LNCaP clone FGC (cell line): ENCODE measurements at places on chromosomes 6 and 20.

DNA sequence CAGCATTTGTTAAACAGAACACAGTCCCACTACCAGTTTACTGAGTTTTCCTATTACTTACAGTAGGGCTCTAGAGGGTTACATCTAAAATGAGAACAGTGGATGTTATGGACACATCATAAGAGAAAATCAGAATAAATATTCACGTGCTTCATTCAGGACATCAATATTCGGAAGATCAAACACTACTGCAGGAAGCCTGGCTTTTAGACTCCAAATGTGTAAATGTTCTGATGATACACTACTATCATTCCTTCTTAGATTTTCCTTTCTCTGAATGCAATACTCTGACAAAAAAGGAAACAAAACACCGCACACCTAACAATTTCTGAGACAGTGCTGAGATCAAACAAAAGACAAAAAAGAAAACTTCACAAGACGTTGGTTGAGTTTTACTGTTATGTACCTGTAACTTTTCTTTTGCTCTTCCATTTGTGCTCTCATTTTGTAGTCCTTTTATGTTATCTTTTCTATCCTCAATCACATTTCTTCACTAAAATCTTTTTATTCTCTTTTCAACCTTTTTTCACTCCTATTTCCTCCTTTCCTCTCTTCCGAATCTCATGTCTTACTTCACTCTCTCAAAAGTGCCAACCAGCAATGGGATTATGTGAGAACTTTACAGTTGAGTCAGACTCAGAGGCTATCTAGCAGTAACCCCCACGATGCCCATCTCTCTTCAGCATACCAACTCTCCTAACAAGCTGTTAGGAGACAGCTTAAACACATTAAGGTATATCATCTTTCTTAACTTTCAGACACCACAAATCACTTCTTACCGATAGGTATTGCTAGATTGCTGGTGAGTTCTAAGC, 1.7 kb downstream of the FAM184A start:
- DNase-seq, result no peak

DNA sequence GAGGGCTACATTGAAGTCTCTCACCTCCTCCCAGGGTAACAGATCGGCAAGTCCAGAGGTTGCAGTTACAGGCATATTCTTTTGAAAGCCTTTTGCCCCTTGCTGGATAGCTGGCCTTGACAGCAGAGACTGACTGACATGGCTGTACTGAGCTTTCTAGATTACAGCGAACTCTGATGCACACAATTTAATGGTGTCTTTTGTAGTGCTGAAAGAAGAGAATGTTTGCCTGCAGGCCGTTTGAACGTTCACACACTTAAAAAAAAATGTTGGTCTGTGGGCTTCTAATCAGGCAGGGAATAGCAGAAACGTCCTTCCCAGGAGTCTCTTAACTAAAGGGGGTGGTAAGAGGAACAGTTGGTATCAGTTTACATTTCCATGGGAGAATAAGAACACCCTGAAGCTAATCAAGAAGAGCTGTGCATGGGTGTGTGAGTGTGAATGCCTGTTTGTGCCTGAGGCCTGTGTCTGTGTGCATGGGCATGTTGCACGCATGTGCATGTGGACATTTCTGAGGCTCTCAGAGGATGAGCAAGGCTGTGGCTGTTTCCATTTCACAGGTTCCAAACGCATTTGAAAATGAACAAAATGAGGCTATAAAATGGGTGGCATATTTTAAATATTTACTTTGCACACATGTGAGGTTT, 213.9 kb upstream of the SSTR4 start:
- DNase-seq, result no peak

GRCh38 chr6:68087399-68088133, 547.5 kb upstream of the ADGRB3 start:
- no peak for DNase-seq

DNA sequence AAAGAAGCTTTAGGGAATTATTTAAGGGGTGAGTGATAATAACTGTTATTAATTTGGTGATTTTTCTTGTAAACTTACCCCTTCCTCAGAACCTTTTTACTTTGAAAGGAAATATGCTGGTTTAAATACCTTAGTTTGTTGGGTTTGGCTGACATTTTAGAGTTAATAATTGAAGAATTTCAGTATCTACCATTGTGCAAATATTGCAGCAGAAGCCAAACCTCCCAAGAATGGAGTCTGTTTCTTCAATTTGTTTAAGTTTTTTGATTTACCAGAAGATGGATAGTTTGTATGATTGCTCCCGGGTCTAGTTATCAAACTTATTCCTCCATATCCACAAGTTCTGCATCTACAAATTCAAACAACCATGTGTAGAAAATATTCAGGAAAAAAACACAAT, 77.1 kb downstream of the ATRN start:
- no peak for DNase-seq

DNA sequence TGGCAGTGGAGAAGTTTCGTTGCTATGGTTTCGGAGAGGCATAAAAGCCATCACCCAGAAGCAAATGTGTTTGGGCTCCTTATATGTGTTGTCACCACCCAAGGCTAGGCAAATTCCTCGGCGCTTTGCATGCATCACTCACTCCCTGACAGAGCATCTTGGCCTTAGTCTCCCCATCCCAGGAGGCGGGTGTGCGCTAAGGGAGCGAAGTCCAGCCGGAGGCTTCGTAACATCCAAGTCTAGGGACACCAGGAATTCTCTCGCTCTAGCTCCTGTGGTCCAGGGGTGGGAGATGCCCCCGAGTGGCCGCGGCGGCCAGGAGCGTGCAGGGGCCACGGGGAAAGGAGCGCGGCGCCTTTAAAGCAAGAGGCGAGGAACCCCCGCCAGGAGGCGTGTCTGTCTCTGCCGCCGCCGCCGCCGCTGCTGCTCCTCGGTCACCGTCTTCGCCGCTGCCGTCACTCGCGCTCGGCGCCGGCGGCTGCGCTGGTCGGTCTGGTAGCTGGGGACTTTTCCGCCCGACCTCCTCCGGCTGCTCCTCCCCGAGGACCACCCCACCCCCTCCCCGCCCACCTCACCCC, at the start of gene GRIK2:
Gene GRIK2 (plus strand): TSS at position 458 of the 578 bp plus-strand sequence.
- no peak for DNase-seq

DNA sequence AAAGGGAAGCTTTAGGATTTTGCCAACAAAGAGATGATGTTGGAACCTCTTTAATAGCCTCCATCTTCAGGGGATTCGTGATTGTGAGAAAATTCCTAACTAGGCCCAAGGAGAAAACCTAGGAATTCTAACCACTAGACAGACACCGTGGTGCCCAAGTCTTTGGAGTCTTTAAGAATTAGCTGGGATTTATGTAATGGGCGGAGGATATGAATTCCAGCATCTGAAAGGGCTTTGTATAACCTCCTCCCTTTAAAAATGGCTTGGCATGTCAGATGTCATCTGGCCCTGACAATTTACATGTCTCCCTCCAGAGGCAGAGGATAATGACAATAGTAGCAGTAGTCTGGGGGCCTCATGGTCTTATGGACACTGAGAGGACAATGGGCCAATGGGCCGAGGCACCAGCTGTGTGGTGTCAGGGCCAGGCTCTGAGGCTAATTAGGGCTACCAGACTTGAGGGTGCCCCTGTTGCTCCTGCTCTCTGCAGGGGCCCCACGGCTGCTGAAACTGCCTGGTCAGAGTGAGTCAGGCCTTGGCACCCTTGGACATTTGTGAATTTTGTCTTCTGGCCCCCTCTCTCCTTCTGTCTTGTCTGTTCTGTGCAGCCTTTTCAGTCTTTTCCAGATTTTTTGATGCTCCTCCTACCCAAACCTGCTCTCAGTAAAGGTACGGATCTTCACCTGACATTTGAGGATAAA, 113.9 kb downstream of the EDN1 start:
- DNase-seq, result no peak

- no peak for DNase-seq
Observed at GRCh38 chr6:1231941-1232340, 80.0 kb upstream of the FOXQ1 start.

DNA sequence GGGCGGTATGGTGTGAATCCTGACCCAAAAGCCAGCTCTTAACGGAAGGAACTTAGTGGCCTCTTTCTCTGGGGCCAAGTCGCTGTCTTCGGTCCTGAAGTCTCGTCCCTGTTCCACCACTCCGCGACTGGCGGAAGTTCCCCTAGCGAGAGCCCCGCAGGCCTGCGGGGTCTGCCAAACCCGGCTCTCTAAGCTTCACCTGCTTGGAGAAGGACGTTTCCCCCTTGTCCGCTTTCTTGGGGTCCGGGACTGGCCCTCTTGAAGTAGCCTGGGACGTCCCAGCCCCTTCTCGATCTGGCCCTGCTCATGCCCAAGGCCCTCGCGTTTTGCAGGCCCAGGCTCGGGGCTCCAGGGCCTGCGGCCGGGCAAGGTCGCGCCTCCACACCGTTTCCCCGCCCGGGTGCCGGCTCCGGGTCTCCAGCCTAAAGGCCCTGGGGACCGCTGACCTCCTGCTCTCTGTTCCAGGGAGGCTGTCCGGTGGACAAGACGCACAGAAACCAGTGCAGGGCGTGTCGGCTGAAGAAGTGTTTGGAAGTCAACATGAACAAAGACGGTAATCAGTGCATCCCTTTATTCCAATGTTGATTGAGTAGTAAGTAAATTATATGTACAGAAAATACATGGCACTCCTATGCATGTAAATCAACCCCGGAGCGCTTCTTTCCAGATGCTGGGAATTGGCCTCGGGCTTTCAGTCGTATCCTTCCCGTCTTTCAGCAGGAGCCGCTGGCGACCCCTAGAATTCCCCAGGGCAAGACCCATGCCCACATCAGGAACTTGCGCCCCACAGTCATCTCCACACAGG, 8.8 kb downstream of the NR2E1 start:
- DNase-seq, result no peak

DNA sequence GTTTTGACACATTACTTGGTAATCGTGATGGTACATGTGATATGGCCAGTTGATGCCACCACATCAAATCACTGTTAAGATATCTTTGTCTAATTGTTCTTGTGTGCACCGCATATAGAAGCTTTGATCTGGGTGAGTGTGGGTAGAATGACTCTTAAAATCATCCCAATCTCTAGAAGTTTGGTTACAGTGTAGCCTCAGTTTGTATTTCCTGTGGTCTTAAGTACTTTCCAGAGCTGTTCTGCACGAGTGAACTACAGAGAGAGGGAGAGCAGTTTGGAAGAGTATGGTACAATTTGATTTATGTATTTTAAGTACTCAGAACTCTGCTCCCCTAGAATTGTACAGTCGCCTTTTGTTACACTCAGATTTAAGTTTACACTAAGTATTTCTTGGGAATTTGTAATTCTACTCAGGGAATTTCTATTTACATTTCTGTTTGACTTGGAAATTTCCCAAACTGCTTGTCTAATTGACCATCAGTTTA, 37.5 kb downstream of the SNX9 start:
- no peak for DNase-seq

GRCh38 chr6:27672113-27672799, 199.4 kb upstream of the ZNF184 start:
- DNase-seq, result peak; percentile 82

DNA sequence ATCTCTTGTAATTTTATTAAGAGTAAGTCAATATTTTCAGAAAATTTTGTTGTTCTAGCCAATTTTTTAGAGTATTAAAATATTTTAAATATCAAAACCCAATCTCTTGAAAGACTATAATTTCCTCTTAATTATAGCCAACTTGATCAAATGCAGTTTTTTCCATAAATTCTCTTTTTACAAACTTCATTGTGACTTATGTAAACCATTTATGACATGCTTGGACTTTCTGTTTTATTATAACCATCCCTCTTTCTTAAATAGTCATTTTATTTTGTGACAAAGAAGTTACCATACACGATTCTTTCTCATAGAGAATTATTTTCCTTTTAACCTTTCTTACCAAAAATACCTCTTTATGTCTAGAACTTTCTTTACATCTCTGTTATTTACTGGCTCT, 1075.5 kb downstream of the KHDRBS2 start:
- no peak for DNase-seq

DNA sequence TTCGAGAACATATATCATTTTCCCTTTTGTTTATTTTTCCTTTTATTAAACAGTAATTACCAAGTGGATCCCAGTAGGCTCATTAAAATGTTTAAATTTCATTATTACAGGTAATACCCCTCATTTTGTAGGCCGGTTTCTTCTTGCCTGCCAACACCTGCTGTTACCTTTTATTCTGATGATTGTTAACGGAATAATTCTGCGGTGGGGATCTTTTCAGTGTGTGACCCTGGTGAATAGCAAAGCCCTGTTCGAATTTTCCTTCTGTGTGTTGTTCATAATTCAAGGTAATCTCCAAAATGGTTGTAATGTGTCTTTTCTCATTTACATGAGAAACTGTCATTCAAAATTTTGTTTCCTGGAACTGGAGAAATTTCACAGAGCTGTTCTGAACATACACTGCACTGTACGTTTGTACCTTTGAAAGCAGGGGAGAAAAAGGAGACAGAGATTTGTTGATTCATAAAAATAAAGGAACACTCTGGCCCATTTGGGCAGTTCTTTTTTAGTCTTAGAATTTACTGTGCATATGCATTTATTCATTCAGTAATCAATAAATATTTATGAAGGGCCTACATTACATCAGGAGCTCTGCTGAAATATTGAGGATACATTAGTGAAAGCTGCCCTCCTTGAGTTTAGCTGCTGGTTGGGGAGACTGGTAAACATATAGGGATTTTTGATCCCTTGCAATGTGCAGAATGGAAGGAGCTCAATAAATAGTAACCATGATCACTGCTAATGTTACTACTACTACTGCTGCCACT, 502.0 kb downstream of the QKI start:
- no peak for DNase-seq

GRCh38 chr6:162904069-162904663, 176.4 kb downstream of the PACRG start:
- DNase-seq, result no peak

DNA sequence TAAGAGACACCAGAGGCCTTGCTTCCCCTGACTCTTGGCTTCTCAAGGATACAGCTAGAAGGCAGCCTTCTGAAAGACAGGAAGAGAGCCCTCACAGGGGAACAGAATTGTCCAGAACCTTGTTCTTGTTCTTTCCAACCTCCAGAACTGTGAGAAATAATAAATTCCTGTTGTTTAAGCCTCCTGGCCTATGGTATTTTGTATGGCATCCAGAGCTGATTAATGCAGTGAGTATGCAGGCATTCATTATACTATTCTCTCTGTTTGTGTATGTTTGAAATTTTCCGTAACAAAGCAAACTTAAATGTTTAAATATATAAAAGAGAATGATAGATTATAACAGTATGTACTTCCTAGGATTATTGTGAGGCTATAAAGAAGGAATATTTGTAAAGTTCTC, 903.4 kb upstream of the FLRT3 start:
- DNase-seq, result no peak

DNA sequence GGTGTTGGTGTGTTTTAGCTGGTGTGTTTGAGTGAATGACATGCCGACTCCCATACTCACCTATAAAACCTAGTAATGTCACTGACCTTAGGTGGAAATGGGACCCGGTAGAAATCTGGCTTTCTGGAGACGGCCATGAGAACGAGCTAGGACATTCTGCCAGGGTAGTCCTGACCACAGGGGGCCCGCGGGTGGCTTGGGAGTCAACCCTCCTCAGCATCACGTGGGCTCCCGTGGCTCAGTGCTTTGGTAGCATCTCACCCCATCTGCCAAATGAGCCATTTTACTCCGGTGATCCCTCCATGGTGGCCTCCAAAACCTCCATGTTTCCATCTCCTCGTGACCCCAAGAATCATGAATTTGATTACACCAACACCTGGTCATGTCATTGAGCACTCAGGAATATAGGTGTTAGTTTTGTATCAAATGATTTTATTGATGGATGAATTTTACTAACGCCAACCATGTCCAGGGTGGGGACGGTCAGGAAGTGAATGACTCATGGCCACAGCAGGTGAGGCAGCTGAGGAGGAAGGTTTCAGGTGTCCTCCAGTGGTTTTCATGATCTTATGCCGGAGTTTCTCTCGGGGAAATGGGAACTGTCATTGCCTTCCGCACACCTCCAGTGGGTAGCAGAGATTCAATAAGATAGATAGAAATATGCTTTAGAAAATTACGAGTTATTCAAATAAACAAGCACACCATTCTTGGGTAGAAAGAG, 195.0 kb downstream of the SYNDIG1 start:
- DNase-seq, result no peak

- no peak for DNase-seq
Observed at GRCh38 chr6:29826271-29826670, 1.4 kb upstream of the HLA-G start.
